ENCODE measurements at places on chromosomes 5 and 9.

DNA sequence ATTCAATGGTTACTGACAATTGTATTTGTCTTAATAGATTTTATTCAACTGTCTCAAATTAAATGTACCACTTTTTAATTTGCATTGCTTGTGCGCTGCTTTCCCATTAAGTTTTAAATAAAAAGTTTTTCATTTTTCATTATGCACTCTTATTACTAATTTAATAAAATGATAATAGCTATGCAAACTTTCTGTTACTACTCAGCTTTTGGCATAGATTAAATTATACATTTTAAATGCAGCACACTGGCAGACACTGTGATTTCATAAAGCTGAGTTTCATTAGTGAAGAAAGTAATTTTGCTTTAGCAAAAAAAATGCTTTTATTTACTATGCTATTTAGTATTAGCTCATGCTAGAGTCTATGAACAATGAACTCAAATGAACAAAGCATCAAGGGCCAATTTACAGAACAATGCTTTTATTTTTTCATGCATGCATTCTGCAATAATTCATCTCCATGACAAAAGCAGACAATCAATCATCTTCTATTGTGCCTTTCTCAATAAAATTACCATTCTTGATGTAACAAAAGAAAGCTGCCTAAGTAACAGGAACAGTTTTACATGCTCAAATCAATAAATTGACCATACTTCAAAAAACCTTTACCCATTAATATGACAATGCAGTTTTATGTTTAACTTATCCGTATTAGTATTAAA is 595.2 kb upstream of the ARRDC3 start:
- DNase-seq: no peak

DNA sequence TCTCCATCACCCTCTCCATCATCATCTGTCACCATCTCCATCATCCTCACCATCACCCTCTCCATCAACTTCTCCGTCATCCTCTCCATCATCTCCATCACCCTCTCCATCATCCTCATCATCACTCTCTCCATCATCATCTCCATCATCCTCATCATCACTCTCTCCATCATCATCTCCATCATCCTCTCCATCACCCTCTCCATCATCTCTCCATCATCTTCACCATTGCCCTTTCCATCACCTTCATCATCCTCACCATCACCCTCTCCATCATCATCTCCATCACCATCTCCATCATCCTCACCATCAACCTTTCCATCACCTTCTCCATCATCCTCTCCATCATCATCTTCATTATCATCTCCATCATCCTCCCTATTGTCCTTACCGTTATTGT is 565.5 kb upstream of the SGCD start:
- no peak for DNase-seq

GRCh38 chr9:135326141-135326540 is 153.4 kb upstream of the PPP1R26 start:
- no peak for DNase-seq

- no peak for DNase-seq
These were observed 376.8 kb downstream of the EBF1 start for GRCh38 chr5:158722940-158723339.

DNA sequence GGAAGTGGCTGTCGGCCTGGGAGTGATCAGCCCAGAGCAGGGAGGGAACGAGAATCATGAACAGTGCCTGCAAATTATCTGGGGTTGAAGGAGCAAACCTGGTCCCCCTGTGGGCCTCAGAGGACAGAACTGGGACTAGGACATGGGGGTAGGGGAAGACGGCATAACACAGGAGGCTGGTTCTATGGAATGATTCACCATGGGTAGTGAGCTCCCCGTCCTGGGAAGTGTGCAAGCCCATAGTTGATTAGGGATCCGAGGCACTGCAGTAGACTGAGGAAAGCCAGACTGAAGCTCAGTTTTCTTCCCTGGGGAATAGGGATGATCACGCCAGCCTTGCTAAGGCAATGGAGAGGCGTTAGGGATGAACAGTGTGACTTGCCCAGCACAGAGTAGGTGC is 5.6 kb downstream of the ADGRD2 start:
- no peak for DNase-seq

Data from inflammatory macrophage (primary cell).